ENCODE measurements at places on chromosomes 12 and 14.

- no peak for DNase-seq
Observed at GRCh38 chr12:25723336-25723735, 170.3 kb upstream of the LMNTD1 start.

DNA sequence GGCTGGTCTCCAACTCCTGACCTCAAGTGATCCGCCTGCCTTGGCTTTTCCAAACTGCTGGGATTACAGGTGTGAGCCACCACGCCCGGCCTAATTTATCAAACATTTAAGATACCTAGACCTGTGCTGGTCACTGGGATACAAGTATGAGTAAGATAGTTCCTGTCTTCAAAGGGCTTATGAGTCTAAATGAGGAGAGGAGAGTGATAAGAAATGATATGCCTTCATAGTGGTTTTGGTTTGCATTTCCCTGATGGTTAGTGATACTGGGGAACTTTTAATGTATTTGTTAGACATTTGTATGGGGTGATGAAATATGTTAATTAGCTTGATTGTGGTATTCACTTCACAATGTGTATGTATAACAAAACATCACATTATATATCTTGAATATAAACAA is 21.2 kb downstream of the TMED10 start:
- no peak for DNase-seq

DNA sequence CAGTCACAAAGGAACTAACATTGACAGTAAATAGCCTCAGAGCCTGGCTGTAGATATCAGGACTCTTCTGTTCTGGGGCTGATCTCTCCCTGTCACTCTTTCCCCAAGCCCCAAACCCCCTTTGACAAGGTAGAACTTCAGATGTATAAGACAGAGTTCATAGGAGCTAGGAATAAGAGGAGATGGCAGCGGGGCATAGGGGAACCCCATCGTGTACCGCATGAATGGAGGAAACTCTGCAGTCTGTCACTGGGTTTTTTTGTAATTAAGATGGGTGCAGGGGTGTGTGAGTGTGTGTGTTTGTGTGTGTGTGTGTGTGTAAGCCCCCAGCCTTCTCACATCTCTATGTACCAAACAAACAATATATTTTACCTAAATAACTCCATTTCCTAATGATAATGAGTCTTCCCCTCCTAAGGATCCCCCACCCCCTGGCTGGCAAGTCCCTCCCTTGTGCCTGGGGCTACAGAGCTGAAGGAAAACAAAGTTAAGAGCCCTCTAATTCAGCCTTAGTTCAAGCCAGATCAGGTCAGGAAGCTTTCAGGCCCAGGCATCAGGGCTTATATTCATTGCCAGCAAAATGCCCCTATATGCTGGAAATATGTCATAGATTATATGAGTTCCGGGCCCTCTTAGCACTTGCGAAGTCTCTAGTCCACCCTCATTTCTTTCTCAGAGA is 9.1 kb upstream of the HOXC4 start:
- DNase-seq: no peak

GRCh38 chr12:48512855-48513254 is 12.6 kb upstream of the OR8S1 start:
- DNase-seq: no peak

DNA sequence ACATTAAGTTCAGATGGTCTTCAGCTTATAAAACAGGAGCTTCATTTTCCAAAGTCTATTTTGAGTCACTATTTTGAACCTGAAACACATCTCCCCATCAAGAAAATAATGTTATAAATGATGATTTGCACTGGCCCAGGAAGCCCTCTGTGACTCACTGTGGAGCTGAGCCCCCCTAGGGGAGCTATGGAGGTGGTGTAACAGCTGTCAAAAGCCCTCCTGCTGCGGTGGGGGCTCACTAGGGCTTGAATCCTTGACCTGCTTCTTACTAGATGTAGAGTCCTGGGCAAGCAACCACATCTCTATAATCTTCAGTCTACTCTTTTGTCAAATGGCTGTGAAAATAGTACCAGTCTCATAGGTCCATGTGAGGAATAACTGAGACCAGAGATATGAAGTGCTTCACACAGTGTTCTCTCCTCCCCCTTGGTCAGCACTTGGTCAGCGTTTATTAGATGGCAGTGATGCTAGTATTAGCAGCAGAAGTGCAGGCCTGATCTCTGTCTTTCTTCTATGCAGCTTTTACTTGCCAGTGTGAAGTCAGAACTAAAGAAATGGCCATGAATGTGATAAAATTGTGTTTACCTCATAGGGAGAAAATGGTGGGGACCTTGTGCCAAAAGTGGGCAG is 83.4 kb downstream of the RTN1 start:
- DNase-seq: peak; percentile 31

DNA sequence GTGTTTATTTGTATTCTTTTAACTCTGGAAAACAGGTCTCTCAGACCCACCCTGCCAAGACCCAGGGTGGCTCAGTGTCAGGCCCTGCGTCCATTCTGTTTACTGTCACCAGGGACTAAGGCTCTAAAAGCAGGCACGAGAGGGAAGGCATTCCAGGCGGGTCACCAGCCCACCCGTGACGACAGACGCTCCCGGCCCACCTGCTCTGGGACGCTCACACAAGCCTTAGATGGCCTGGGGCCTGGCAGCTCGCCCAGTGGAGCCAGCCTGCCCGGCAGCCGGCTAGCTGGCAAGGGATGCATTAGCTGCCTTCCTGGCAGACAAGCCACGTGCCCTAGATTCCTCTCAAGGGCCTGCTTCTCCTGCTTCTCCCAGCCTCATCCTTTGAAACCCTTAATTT is 9.2 kb upstream of the NUAK1 start:
- DNase-seq: no peak

- DNase-seq: no peak
Observed at GRCh38 chr12:89992668-89993451, 284.2 kb upstream of the ATP2B1 start.

DNA sequence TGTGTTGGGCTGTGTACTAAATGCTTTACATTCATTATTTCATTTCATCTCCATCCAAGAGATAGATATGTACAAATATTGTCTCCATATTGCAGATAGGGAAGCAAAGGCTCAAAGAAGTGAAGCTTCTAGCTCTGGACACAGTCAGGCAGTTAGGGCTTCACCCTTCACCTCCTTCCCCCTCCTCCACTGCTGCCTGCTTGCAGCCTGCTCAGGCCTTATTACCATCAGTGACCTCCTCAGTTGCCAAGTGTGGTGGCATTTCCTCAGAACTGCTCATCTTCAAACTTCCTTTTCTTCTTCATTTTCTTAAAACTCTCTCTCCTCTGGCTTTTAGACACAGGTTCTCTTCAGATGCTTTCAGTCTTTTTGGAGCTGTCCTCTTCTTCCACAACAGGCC is 4.7 kb upstream of the GPATCH2L start:
- no peak for DNase-seq

- no peak for DNase-seq
Observed at GRCh38 chr12:89597770-89598169, 71.9 kb upstream of the POC1B start.

GRCh38 chr12:106078358-106079010 is 60.3 kb downstream of the NUAK1 start:
- DNase-seq: no peak

- DNase-seq: no peak
Observed at GRCh38 chr14:91229743-91230200, 14.7 kb downstream of the GPR68 start.

GRCh38 chr14:102732924-102733323 is 44.3 kb upstream of the TRAF3 start:
- DNase-seq: no peak

DNA sequence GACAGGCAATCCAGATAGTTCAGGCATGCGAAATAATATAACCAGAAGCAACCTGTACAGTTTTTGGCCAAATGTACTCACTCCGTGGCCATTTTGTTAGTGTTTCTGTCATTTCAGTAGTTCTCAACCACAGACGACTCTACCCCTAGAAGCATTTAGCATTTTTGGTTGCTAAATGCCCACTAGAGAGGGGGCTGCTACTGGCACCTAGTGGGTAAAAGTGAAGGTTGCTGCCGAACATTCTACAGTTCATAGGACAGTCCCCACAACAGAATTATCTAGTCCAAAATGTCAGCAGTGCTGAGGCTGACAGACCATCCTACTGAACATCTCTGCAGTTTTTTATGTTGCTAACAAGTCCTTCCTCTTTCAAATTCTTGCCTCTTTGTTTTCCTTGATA is 107.4 kb downstream of the TSHR start:
- peak; percentile 76 for DNase-seq

GRCh38 chr14:50846226-50846880 is 15.4 kb upstream of the NIN start:
- DNase-seq: no peak

DNA sequence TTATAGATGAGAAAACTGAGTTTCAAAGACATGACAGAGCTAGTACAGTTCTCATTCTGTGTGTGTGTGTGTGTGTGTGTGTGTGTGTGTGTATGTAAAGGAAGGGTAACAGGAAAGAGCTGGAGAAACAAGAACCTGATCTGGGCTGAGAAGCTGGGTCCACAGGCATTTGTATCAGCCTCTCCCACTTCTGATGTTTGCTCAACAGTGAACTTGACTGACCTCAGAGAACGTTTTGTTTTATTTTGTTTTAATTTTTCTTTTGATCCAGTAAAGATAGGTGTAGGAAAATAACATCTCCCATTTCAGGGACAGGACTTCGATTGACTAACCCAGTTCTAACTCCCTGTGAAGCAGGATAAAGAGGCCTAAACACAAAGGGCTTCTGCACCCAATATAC is 85.4 kb downstream of the STXBP6 start:
- no peak for DNase-seq

- peak; percentile 73 for DNase-seq
Observed at GRCh38 chr12:124764451-124764850, 99.2 kb downstream of the SCARB1 start.

DNA sequence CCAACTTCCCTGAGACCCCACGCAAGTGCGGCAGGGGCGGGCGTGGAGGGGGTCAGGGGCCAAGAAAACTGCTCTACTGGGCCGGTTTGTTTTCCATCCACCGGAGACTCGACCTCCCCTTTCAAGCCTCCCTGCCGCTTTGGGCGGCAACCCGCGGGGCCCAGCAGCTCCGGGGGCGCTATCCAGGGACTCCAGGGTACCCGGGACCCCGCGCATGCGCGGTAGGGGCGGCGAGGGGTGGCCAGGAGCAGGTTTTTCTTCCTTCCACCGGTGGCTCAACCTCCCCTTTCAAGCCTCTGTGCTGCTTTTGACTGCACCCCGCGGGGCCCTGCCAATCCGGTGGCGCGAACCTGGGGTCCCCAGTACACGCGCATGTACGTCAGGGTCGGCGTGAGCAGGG is 323.5 kb downstream of the ALG10 start:
- no peak for DNase-seq

DNA sequence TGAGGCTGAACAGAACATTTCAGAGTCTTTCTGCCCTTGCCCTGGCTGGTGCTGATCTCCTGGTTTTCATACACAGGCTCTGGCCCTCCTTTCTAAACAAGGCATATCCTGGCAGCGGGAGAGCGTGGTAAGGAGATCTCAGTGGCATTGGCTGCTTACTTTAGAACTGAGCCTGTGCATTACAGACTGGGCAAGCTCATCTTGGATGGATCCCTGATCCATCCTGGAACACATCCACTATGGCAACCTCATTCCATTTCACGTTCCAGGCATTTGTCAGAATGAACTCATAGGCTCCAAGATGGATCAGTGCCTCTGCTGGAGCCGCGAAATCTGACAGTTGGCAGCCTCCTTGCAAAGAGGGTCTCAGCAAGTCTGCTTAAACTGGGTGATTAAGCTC is 224.5 kb upstream of the PELI2 start:
- no peak for DNase-seq

DNA sequence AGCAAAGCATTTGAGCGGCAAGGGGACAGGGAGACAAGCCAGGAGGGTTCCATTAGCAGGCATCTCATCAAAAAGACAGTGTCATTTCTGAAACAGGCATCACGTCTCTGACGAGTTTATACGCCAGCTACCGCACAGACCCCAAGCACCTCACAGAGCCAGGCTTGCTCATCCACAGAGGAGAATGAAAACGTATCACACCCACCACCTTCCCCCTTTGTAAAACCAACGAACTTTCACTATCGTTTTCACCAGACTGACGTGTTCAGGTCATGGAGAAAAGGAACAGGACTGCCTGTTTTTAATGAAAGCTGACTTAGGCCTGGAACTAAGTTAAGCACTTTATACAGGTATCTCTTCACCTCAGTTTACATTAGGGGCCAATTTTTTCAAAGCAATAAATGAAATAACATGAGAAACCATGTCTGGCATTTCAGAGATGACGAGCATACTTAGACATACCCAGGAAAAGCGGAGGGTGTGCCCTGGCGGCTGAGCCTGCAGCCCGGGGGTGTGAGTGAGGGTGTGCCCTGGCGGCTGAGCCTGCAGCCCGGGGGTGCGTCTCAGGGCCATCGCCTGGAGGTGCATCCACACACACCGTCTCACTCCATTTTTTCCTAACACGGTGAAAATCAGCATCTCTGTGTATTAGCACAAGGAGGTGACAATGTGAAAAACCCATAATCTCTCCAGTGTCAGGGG is 41.9 kb downstream of the STX2 start:
- no peak for DNase-seq

DNA sequence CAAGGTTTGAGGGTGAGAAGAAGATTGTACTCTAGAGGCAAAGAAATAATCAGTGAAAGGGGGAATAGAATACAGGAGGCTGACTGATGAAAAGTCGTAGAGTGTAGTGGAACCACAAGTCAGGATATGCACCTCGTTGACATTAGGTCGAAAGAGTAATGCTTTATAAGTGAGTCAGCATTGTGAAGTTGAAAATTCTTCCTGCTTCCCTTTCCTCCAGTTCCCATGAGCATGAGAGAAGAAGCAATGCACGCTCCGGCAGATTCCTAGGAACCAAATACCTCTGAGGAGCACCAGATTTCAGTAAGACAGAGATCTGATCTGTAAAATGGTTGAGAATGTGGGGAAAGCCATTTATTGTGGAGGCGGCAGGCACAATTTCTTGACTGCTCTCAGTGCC is 16.5 kb downstream of the CCER1 start:
- DNase-seq: no peak

DNA sequence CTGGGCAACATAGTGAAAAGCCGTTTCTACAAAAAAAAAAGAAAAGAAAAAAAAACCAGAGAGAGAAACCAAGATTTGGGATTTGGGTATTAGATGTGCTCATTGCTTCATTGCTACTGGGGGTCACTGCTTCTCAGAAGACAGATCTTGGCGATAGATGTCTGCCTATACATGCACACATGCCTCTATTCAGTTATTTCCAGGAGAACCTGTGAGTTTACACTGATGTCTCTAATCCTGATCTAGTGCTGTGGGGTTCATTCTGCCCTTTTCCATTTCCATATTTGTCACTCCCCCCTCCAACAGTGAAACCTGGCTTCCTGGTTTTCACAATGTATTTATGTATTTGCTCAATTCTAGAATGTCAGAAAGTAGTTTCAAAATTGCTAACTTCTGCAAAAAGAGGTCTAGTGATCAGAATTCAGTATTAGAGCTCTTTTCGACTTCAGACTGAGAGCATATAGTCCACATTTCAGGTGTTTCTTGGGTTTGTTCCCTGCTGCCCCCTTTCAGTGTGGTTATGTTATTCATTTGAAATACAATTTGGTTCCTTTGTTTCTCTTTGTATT is 111.0 kb downstream of the SLC25A47 start:
- no peak for DNase-seq
